ENCODE measurements at places on chromosomes 4 and X.

DNA sequence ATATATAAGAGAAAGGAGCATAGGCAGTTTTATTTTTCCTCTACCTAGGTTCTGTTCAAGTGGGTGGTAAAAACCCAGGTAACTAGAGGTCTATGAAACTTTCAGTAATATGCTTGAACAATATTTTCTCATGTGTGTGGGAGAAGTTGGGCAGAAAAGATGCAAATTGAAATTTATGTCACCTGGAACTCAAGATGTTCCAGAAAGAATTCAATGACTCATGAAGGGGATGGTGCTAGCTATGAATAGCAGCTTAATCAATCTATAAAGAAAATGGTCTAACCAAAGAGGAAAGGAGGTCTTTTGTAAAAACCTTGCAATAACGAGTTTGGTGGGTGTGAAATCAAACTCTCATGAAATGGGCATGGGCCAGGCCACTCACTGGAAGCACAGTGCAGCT lies 263.8 kb downstream of the INPP4B start:
- no peak for DNase-seq

GRCh38 chr4:163482190-163482589 lies 8.6 kb upstream of the TKTL2 start:
- no peak for DNase-seq

GRCh38 chrX:69948276-69948797 lies 101.4 kb downstream of the AWAT2 start:
- DNase-seq: no peak

- no peak for DNase-seq
Measured at GRCh38 chr4:15479913-15480185, 10.2 kb downstream of the CC2D2A start.

DNA sequence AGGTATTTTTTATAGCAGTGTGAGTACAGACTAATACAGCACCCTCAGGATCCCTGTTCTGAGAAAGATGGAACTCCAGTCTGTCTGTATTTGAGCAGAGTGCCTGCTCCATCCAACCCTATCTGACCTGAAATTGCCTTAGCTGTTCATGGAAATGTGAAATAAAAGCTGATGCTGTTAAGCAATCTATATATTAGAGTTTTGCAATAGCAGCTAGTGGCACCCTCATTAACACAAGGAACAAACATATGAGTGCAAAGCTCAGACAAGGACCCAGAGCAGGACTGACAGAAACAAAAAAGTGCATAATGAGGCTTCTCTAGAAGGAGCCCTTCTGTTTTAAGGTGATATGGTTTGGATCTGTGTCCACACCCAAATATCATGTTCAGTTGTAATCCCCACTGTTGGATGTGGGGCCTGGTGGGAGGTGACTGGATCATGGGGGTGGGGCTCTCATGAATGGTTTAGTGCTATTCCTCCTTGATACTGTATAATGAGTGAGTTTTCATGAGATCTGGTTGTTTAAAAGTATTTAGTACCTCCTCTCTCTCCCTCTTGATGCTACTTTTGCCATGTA lies 272.9 kb upstream of the KLF3 start:
- no peak for DNase-seq

DNA sequence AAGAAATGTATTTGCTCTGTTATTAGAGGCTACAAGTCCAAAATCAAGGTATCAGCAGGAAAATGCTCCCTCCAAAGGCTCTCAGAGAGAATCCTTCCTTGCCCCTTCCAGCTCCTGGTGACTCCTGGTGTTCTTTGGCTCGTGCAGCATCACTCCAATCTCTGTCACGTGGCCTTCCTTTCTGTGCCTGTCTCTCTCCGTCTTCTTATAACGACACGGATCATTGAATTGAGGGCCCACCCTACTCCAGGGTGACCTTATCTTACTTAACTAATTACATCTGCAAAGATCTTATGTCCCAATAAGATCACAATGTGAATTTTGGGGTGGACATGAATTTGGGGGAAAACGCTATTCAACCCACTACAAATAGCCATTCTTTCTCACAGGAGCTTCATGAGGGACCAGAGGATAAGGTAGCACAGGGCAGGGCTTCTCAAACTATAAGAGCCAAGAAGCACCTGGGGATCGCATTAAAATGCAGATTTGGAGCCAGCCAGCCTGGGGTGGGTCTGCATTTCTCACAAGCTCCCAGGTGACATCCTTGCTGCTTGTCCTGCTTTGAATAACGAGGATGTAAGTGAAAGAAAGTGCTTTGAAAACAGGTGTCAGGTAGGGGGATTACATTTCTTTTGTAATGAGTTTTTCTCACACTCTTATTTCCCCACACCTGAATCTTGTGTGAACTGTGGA lies 41.9 kb upstream of the APLN start:
- DNase-seq: no peak

GRCh38 chr4:157739242-157739641 lies 433.6 kb downstream of the GASK1B start:
- DNase-seq: no peak

- peak; percentile 14 for DNase-seq
Measured at GRCh38 chr4:27397886-27398285, 537.2 kb downstream of the STIM2 start.

- peak; percentile 9 for DNase-seq
Measured at GRCh38 chr4:82555276-82555675, 6.5 kb downstream of the TMEM150C start.

GRCh38 chr4:111562826-111563225 lies 582.4 kb upstream of the FAM241A start:
- no peak for DNase-seq

DNA sequence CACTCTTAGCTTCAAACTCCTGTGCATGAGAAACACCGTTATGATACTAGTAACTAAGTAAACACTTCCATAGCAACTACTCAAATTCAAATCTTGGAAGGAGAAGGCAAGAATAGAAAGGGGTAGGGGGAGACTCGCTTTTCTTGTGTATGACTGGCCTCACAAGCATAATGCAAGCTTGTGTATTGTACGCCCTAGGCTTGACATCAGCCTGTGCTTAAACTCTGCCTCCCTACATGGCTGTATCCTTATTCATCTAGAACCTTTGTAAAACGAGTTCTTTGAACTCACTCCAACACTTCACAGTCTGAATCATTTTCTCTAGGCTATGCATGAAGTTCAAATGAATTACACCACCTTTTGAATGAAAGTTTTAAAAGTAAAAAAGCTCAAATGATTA lies 1071.2 kb upstream of the ADGRL3 start:
- DNase-seq: no peak

DNA sequence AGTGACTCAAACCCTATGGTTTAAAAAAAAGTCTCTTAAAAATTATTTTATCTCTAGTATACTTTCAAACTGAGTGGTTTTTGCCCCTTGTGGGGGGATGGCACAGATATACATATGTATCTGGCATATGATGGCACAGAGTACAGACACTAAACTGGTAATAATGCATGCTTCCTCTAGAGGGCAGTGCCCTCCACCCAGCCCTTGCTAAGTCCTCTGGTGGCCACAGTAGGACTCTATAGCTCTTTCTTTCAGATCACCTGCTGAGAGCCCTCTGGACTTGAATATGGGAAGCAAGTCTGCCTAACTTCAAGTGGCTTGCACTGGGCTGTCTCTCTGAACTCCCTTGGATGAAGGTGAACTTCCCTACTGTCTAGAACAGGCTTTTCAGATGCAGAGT lies 66.3 kb downstream of the TSPAN7 start:
- no peak for DNase-seq

DNA sequence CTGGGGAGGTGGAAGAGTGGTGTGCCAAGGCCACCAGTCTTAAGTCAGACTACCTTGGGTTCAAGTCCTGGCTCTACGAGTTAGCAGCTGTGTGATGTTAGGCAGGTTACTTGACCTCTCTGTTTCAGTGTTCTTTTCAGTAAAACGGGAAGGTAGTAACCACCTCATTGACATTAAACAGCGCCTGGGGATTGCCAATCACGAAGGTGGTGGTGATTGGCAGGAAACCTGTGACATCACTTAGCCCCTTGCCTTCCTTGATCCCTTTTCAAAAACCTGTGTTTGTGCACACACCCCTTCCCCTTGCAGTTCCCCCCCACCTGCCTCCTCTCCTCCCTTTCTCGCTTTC lies 7.6 kb downstream of the KLF3 start:
- no peak for DNase-seq

GRCh38 chr4:122403861-122404260 lies 25.1 kb downstream of the ADAD1 start:
- DNase-seq: no peak

GRCh38 chrX:12672367-12673106 lies 118.7 kb upstream of the PRPS2 start:
- DNase-seq: no peak

- DNase-seq: no peak
Measured at GRCh38 chr4:142776026-142776425, 70.1 kb downstream of the INPP4B start.

- DNase-seq: no peak
Measured at GRCh38 chr4:176999935-177000543, 207.3 kb upstream of the VEGFC start.

DNA sequence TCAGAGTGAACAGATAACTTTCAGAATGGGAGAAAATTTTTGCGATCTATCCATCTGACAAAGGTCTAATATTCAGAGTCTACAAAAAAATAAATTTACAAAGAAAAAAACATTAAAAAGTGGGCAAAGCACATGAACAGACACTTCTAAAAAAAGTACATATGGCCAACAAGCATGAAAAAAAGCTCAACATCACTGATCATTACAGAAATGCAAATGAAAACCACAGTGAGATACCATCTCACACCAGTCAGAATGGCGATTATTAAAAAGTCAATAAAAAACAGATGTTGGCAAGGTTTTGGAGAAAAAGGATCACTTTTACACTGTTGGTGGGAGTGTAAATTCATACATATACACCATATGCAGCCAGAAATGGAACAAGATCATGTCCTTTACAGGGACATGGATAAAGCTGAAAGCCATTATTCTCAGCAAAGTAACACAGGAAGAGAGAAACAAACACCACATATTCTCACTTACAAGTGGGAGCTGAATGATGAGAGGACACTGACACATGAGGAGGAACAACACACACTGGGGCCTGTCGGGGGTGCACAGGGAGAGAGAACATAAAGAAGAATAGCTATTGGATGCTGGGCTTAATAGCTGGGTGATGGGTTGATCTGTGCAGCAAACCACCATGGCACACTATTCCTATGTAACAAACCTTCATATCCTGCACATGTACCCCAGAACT lies 41.6 kb upstream of the ITM2A start:
- DNase-seq: no peak
